Right lung (tissue), 10 donors: ENCODE measurements at places on chromosomes 12 and 14. TPM values are rescaled to one million over a fixed set of nuclear protein-coding genes. Genes with fewer than 3 reads are reported as not detected.

DNA sequence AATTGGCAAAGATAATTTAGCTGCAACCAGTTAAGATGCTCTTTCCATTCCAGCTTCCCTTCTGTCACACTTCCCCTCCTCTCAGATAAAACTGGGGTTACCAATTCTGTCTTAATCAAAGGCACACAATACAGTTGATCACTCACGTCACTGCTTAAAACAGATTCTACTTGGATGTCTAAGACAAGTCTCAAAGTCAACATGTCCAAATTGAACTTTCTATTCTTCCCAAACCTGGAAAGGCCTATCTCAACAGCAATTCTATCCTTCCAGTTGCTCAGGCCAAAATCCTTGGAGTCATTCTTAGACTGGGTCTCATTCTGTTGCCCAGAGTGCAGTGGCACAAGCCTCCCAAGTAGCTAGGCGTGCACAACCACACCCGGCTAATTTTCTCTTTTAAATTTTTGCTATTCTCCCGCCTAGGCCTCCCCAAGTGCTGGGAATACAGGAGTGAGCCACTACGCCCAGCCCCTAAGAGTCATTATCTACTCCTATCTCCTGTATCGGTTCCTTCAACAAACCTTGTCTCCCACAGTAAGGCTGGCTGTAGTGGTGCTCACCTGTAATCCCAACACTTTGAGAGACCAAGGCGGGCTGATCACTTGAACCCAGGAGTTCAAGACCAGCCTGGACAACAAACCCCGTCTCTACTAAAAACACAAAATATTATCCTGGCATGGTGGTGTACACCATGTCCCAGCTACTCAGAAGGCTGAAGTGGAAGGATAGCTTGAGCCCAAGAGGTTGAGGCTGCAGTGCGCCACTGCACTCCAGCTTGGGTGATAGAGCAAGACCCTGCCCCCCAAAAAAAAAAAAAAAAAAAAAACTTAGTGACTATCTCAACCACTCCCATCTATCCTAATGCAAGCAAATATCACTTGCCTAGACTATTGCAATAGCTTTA is 4.7 kb downstream of the RPS29 start:
- no peak for DNase-seq

- no peak for DNase-seq
These were observed 37.5 kb upstream of the MIS18BP1 start for GRCh38 chr14:45290547-45290946.

GRCh38 chr12:40957417-40957816 is 230.7 kb upstream of the PDZRN4 start:
- no peak for DNase-seq

DNA sequence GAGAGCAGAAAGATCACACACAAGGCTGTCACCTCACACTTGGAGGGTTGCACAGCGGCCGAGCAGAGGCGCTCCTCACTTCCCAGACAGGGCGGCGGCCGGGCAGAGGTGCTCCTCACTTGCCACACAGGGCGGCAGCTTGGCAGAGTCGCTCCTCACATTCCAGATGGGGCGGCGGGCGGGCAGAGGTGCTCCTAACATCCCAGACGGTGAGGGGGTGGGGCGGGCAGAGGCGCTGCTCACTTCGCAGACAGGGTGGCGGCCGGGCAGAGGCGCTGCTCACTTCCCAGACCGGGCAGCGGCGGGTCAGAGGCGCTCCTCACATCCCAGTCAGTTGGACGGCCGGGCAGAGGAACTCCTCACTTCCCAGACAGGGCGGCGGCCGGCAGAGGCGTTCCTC is 9.1 kb downstream of the TMBIM4 start:
- DNase-seq, result no peak

DNA sequence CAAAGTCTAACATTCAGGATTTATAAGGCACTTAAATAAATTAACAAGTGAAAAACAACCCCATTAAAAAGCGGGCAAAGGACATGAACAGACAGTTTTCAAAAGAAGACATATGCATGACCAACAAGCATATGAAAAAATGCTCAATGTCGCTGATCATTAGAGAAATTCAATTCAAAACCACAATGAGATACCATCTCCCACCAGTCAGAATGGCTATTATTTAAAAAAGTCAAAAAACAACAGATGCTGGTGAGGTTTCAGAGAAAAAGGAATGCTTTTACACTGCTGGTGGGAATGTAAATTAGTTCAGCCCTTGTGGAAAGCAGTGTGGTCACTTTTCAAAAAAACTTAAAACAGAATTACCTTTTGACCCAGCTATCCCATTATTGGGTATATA is 60.7 kb upstream of the BDKRB2 start:
- no peak for DNase-seq

GRCh38 chr14:68513137-68513536 is 279.7 kb downstream of the ZFP36L1 start:
- DNase-seq, result no peak

- DNase-seq, result no peak
These were observed 51.5 kb upstream of the GPATCH2L start for GRCh38 chr14:76100236-76100635.

DNA sequence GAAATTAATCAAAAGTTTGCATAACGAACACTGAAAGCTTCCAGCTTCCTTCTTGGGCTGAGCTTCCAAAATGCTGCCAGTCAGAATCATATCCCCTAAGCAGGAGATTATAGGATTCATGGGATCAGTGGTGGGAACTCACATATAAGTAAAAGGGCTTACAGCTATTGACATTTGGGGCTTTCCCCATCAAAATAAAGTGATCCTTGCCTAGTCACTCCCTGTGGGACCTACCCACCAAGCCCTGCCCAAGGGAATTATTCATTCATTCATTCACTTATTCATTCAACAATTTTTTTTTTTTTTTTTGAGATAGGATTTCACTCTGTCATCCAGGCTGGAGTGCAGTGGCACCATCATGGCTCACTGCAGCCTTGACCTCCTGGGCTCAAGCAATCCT is 47.5 kb upstream of the NR1H4 start:
- no peak for DNase-seq

GRCh38 chr12:4275870-4276301 is 2.3 kb downstream of the CCND2 start:
- DNase-seq, result peak; percentile 25

DNA sequence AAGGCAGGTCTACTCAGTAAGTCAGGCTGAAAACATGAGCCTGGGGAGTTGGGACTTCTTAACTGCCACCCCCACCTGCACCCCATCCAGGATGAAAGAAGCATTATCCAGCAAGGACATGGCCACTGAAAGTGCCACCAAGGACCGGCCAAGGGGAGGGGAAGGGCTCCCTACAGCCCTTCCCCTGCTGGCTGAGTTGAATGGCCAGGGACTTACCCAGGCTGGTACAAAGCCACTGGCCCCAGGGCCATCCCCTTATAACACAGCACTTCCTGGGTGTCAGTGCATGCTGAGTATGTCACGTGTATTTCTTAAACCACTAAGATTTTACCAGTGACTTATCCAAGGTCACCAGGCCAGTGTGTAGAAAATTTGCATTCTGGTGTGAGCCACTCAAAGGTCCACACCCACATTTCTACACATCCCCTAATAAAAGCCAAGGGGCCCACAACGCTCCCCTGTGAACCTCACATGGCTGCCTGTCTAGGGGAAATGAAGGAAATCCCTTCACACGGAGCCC is 29.3 kb upstream of the ZFP36L1 start:
- no peak for DNase-seq

GLT1D1 gene
- 2.9 TPM for polyA plus RNA-seq

CELA1 gene
- not detected for polyA plus RNA-seq
